Psoas muscle (tissue), 8 donors: ENCODE measurements at places on chromosomes 5 and 9. TPM values are rescaled to one million over a fixed set of nuclear protein-coding genes. Genes with fewer than 3 reads are reported as not detected.

The FYB1 gene
- 2.8 TPM for total RNA-seq

The TRMT10B gene
- total RNA-seq: 2.7 TPM

The CCDC183 gene
- not detected for total RNA-seq

The BAAT gene
- 0.71 TPM for total RNA-seq

The GMCL2 gene
- not detected for total RNA-seq

DNA sequence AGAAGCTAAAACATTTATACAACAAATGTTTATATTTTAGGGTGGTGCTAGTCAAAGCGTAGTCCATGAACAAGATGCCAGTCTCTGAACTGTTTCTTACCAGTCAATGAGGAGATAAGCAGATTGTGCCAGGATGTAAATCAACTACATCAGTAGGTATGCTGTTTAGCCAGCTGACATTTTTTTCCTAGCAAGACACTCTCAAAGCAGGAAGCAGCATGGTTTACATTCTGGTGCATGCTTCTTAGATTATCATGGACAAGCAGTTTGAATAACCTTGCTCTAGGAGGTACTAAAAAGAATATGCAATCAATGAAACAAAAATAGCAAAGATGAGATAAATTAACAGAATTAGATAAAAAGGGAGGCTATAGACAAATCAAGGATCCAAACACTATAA is 17.0 kb downstream of the TICAM2 start:
- DNase-seq: no peak
- H3K4me3 ChIP-seq: no peak overlapping the region
- no peaks in the 10 kb centered on the region for H3K27me3 ChIP-seq
- H3K27ac ChIP-seq: no peak overlapping the region
- H3K36me3 ChIP-seq: peaks cover 5% of the 10 kb centered on the region

- no peaks in the 10 kb centered on the region for H3K36me3 ChIP-seq
- DNase-seq: no peak
- no peaks in the 10 kb centered on the region for H3K4me1 ChIP-seq
Measured at GRCh38 chr5:123120197-123120596, 31.2 kb downstream of the PRDM6 start.

DNA sequence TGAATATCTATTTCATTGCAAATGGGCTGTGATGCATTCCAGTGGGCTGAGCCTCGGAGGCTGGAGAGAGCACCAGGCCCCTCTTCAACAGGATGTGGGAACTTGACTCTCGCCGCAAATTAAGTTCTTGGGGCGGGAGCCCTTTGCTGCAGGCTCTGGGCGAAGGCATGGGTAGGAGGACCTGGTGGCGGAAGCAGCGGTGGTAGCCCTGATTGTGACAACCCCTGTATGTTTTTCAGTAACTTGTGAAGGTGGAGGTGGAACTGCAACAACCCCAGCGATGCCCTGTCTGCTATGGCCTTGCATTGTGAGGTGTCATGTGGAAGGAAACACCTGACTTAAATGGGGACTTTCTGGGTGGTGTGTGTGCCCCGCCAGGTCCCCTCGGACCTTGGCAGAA is 9.4 kb downstream of the FYB1 start:
- no peak overlapping the region for H3K4me3 ChIP-seq
- no peak for DNase-seq
- no peak overlapping the region for H3K27ac ChIP-seq
- no peaks in the 10 kb centered on the region for H3K4me1 ChIP-seq

DNA sequence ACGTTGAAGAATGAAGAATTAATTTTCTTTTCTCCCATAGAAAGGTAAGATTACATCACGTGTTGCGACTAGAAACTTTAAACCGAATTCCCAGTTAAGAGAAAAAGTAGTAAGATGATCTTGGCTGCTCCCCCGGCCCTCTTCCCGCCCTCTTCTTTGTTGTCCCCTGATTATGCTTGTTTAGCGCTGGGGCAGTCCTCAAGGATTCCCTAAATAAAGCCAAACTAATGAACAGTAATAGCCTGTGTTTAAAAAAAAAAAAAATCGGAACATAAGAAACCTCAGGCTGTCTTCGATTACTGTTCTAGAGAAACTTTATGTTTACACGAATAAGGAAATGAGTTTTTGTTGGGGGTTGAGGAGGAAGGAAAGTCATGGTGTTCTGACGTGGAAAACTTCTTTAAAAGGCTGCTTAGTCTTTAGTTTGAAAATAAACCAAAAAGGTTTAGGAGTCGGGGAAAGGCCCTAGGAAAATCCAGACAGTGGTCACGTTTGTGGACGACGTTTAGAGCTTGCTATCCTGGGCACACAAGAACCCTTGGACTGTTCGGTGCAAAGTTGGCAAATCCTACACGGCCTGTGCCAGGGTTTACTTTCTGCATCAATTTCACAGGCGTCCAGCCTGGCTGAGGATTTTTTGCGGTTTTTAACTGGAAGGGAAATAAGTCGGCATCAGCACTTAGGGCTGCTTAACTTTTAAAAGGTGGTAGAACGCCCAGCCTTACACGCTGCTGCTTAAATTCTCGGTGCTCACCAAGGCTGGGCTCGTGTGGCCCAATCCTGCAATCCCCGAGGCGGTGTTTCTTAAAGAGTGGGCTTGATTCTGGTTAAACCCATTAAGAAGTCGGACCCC is 1.1 kb upstream of the MAT2B start:
- peaks cover 27% of the 10 kb centered on the region for H3K4me1 ChIP-seq
- peak overlapping the region; percentile 88 for H3K4me3 ChIP-seq
- no peaks in the 10 kb centered on the region for H3K36me3 ChIP-seq
- DNase-seq: peak; percentile 35
- peak overlapping the region; percentile 99 for H3K27ac ChIP-seq

DNA sequence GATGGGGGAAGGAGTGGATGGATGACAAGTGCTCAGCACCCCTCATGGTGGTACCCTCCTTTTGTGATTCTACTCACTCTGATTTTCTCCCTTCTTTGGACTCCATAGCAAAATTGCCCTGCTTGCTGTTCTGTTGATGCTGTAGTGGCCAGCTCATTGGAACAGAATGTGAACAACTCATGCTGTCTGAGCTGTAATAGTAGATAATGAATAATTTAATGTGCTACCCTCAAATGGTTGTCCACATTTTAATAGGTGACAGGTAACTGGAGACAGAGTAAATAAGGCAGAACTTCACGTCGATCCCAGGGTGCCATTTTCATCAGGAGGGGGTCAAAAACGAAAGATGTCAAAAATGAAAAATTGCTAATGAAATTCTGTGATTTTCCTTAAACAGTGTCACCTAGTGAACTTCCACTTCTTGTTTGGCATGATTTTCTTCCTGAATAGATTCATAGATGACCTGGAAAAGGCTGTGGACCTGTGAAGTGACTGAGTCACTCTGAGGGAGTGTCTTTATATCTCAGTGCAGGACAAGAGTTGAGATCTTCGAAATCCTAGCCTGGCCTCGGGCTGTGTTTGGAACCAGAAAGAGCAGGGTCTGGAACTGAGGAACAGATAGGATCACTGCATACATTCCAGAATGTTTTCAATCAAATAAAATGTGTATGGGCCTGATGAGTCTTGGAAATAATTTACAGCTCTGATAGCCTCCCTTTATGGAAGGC is 270.2 kb downstream of the PSAT1 start:
- no peaks in the 10 kb centered on the region for H3K36me3 ChIP-seq
- H3K27me3 ChIP-seq: no peaks in the 10 kb centered on the region
- no peaks in the 10 kb centered on the region for H3K4me1 ChIP-seq
- no peak for DNase-seq
- no peak overlapping the region for H3K27ac ChIP-seq

- peaks cover 2% of the 10 kb centered on the region for H3K27me3 ChIP-seq
- no peaks in the 10 kb centered on the region for H3K4me1 ChIP-seq
- H3K36me3 ChIP-seq: no peaks in the 10 kb centered on the region
- no peak overlapping the region for H3K4me3 ChIP-seq
Measured at GRCh38 chr9:91978740-91979414, 28.8 kb upstream of the ROR2 start.

DNA sequence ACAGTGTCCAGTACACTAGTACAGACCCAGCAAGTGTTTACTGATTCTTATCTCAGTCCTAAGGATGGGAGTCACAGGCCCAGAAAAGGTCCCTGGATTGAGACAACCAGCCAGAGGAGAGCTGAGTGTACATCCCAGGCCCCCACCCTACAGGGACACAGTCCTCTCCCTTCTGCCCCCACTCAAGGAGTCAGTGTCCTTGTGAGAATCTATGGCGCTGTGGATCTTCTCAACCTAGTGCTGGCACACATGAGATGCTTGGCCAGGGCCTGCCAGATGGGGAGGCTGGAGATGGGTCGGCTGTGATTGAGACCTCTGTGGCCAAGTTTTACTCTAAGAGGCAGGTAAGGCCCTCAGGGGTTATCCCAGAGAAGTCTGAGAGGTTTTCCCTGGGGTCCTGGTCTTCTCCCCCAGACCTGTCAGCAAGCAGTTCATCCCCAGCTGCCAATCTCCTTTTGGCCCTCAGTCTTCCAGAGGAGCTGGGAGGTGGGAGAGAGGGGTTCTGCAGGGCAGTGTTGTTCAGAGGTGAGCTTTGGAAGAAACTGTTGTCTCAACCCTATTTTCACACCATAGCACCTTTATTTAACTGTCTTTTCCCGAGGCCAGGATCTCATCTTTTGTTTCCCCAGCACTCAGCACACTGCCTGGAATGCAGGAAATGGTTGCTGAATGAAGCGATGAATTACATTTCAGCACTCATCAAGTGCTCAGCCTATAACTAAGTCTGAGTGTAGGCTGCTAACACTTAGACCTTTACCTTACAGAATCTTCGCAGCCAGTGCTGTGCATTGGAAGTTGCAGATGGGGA is 3.2 kb upstream of the NSD1 start:
- H3K4me1 ChIP-seq: peaks cover 8% of the 10 kb centered on the region
- H3K36me3 ChIP-seq: no peaks in the 10 kb centered on the region
- no peak for DNase-seq
- no peaks in the 10 kb centered on the region for H3K27me3 ChIP-seq
- no peak overlapping the region for H3K27ac ChIP-seq
- no peak overlapping the region for H3K4me3 ChIP-seq

DNA sequence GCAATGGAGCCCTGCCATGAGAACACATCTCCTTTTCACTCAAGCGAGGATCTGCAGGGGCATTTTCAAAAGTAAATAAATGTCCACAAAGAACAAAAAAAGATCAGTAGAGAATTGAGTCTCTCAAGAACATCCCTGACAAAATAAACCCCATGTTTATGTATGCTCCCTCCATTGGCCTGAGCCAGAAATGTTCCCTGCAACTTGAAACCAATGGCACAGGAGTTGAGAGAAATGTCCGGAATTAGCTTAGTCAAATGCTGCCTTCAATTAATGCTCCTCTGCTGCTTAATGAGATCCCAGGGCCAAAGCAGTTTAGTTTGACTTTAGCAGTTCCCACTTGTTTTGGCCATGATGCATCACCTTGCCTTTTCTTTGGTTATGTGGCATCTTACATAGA is 238.3 kb downstream of the EBF1 start:
- DNase-seq: no peak
- H3K4me1 ChIP-seq: no peaks in the 10 kb centered on the region

DNA sequence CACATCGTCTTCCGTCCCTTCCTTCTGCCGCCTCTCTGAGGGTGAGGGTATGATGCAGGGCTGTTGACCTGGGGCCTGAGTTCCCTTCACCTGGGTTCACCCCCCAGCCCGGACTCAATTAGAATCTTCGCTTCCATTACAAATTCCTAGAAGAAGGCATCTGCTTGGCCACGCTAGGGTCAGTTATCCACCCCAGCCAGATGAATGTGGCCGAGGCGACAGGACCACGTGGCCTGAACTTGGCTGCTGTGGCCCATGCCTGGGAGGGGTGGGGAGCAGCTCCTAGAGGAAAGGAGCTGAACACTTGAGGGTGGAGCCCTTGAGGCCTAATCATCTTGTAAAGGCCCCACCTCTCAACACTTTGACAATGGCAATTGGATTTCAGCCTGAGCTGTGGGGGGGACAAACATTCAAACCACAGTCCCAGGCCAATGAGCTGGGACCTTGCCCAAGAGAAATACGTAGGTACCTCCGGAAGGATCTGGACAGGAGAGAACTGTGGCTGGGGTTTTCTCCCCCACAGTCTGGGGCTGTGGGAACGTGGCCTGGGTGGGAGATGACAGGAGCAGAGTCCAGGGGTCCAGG is 90.6 kb upstream of the ADAMTS2 start:
- no peaks in the 10 kb centered on the region for H3K36me3 ChIP-seq
- DNase-seq: no peak
- peaks cover 13% of the 10 kb centered on the region for H3K27me3 ChIP-seq
- H3K27ac ChIP-seq: no peak overlapping the region
- H3K4me3 ChIP-seq: no peak overlapping the region

GRCh38 chr5:79859588-79859987 is 131.5 kb downstream of the MTX3 start:
- no peaks in the 10 kb centered on the region for H3K36me3 ChIP-seq
- H3K4me3 ChIP-seq: no peak overlapping the region
- DNase-seq: no peak
- H3K27ac ChIP-seq: no peak overlapping the region
- H3K4me1 ChIP-seq: no peaks in the 10 kb centered on the region

- H3K4me1 ChIP-seq: peaks cover 14% of the 10 kb centered on the region
- H3K27me3 ChIP-seq: no peaks in the 10 kb centered on the region
- no peak overlapping the region for H3K4me3 ChIP-seq
- no peaks in the 10 kb centered on the region for H3K36me3 ChIP-seq
- DNase-seq: no peak
Measured at GRCh38 chr9:77826116-77826515, 178.0 kb upstream of the GNA14 start.

DNA sequence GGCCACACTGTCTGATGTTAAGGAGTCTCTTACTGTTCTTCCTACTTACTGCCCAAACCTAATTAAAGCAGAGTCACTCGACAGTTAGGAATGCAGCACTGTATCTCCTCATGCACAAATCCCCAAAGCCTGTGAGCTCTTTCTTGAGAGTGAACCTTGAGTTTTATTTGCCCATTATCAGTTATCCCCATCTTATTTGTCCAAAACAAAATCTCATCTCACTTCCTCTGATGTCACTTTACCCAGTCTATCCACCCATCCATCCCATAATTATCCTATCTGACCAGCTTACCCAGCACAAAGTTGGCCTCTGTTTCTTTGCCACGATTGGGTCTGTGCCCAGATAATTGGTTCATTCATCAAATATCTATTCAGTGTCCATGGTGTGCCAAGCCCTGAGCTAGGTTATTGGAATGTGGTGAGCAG is 250.8 kb downstream of the SLIT3 start:
- no peaks in the 10 kb centered on the region for H3K27me3 ChIP-seq
- no peak overlapping the region for H3K4me3 ChIP-seq
- H3K4me1 ChIP-seq: no peaks in the 10 kb centered on the region
- no peak overlapping the region for H3K27ac ChIP-seq
- no peaks in the 10 kb centered on the region for H3K36me3 ChIP-seq

DNA sequence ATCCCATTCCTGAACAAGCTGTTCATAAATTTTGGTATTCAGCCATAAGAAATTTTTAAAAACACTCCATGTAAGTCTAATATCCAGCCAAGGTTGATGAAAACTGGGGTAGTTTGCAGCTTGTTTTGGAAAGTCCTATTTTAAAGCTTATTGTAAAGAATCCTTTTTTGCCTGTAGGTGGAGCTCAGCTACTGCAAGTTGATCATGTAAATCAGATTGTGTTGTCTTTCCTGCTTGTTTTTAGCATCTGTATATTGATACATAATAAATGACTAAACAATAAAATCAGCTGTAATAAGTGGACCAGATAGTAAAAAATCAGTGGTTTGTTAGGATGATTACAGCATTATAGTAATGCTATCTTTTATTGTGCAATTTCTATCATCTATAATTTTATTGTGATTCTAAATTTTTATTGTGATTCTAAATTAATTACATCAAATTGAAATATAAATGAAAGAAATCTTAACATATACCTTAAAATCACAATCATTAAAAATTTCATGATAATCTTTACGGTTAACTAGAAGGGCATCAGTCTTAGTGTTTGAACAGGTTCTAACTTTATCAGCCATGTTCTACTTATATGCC is 42.4 kb downstream of the CWC27 start:
- DNase-seq: no peak
- no peaks in the 10 kb centered on the region for H3K4me1 ChIP-seq
- no peak overlapping the region for H3K27ac ChIP-seq
